ENCODE measurements at places on chromosomes 3 and 15.

DNA sequence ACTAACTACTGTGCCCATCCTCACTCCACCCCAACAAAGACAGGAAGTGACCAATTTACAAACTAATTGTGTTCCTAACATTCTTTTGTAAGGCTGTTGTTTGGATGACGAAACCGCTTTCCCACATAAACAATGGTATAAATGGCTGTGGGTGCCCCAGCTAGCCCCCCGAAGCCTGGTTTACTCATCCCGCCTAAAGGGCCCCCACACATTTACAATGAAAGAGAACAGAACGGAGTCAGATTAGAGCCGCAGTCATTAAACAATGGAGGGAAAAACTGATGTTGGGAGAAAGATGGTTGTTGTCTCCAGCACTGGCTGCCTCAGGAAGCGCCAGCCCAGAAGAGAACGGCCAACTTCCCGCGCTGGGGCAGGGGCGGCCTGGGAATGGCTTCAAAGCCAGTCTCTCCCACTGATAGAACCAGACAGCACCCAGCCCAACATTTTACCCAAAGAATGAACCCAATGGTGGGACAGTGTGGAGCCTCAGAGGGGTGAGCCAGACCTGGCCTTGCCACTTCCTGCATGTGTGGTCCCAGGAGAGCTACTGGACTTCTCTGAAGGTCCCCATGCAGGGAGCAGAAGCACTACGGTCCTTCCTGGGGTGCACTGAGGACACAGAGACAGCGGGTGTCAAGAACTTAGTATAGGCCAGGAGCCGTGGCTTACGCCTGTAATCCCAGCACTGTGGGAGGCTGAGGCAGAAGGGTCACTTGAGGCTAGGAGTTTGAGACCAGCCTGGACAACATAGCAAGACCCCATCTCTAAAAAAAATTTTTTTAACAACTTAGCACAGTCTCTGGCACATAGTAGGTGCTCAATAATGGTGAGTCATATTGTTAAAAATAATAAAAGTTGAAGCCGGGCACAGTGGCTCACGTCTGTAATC, 75.8 kb upstream of the GATA2 start:
- DNase-seq = no peak

GRCh38 chr3:141412087-141412935, 44.0 kb downstream of the ZBTB38 start:
- peak; percentile 99 for DNase-seq

DNA sequence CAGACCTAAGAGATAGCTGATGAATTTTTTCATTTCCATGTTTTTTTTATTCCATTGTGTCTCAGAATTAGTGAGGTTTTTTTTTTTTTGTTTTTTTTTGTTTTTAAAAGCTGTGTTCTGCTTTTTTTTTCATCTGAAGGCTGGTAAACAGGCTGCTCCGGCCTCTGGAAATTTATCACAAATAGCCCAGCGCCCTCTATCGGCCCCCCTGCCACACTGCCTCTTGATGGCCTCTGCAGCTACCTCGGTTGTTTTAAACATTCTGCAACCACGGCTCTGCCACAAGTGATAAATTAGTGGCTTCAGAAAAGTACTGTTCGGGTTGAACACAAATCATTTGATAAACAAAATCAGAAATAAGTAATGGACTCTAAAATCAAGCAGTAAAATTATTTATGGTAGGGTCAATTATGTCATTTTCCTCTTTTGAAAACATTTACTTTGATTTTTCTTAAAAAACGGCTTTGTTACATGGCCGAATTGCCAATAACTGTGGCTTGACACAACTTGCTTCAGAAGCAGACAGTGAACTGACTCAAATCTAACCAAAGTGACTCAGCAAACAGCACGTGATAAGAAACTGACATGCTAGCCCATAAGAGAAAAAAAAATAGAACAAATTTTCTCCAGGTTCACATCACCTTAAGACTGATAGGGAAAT, 87.8 kb downstream of the RSL24D1 start:
- DNase-seq = peak; percentile 40

GRCh38 chr3:188184649-188185048, 30.7 kb downstream of the LPP start:
- DNase-seq = no peak

- DNase-seq = peak; percentile 23
Observed at GRCh38 chr3:28726840-28727239, 378.2 kb upstream of the AZI2 start.

- DNase-seq = no peak
Observed at GRCh38 chr3:171401432-171401831, 58.8 kb downstream of the TNIK start.

Measured in fibroblast of villous mesenchyme (primary cell).